Inflammatory macrophage treated with lipopolysaccharide for 1 hour (primary cell): ENCODE measurements at places on chromosomes 11 and 22.

- DNase-seq, result no peak
Measured at GRCh38 chr22:50475652-50476002, 792 bp upstream of the SBF1 start.

GRCh38 chr22:46262449-46263215, 511 bp downstream of the PKDREJ start:
- DNase-seq, result peak; percentile 60

DNA sequence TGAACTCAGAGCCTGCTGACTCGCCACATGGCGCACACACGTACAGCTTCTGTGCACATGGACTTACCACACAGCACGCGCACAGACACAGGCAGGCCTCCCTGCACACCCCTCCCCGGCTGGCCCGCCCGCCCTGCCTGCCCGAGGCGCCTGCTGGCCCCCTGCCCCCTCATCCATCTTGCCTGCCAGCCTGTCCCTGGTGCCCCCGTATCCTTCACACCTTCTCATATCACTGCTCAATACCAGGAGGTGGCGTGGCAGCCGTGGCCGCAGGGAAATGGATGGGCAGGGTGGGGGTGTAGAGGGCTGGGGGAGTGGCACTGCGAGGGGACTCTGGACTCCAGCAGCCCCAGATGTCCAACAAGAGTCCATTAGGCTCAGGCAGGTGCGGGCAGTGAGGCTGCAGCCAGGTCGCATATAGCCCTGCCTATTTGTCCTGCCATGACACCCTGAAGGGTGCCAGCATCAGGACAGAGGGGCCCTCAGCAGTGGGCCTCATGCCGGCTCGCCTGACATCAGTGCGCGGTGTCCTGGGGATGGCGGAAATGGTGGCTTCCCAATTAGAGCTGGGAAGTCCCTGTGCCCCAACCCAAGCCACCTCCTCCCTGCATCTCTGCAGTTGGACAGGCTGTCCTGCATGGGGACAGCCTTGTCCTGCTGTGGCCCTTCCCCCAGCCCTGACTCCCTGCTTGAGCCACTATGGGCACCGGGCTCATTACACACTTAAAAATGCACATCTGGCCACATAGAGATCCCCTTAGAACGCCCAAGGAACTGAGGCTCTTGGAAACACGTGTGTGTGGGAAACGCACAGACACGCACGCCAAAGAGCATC, 2.0 kb upstream of the TBX10 start:
- no peak for DNase-seq

DNA sequence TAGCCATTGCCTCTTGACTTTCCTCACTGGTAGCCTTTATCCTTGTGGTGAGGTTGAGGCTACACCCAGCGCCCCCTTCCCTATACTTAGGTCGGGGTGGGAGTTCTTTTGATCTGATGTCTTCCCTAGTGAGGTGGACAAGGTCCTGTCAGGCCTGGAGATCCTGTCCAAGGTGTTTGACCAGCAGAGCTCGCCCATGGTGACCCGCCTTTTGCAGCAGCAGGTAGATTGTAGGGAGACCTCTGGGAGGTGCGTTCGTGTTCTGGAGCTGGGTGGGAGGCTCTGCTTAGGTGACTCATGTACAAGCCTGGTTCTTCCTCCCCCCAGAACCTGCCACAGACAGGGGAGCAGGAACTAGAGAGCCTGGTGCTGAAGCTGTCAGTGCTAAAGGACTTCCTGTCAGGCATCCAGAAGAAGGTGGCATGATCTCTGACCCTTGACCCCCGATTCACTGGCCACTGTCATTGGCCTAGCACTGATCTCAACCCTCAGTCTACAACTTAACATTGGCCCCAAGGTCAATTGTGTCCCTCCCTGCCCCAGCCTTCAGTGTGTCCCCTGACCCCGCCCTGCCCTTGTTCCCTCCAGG, 4.9 kb downstream of the INPPL1 start:
- no peak for DNase-seq

DNA sequence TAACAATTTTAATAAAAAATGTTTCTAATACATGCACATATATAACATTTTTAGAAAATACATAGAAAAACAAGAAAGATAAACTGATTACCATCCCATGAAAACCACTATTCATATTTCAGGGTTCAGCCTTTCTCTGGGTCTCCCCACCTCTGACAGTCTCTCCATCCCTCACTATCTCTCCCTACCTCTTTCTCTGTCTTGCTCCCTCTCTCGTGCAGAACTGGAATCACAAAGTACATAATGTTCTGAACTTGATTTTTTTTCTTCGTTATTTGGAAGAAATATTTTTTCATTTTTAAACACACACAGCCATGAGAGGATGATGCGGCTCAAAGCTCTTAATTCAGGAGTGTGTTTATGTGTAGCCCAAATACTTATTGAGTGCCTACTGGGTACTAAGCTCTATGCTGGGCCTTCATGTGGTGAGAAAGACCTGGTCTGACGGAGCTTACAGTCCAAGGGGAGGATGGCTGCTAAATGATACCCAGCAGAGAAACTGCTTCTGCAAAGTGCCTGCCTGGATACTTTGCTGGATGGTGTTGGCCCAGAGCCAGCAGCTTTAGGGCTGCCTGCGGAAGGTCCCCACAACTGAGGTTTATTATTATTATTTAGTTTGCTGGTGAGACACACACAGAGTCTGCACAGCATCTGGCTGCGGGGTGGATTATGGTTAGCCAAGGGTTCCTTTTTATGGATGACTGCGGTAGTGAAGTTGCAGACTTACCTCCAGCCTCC, 42.6 kb downstream of the SC5D start:
- no peak for DNase-seq

DNA sequence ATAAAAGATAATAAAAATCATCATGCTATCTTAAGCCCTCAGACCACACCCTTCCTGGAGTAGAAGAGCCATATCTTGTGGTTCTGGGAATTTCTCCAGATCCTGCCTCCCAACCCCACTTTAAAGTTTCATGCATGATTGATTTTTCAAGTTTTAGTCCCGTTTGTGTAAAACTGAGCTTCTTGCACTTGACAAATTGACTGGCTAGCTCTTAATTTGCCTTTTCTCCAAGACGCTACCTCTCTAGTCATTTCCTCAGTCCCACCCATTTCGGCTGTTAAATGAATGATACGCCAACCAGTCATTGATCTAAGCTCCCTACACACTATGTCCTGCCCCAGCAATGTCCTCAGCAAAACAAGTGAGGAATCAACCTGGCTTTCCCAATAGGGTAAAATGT, 71.8 kb upstream of the TEAD1 start:
- DNase-seq, result no peak

DNA sequence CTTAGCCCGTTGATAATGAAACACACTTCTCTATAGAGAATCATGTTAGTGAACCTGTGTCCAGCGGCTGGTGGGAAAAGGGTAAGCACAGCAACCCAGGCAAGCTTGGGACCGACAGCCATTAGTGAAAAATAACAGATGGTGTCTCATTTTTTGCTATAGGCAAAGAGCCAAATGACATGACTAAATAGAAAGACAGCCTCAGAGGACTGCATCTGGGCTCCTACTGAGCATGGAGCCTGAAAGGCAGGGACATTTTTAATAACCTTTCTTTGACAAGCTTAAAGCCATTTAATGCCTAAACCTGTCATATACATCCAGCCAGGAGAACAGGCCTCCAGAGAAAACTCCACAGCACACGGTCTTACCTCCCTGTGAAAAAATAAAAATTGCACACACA, 67.0 kb downstream of the FANCF start:
- DNase-seq, result no peak

DNA sequence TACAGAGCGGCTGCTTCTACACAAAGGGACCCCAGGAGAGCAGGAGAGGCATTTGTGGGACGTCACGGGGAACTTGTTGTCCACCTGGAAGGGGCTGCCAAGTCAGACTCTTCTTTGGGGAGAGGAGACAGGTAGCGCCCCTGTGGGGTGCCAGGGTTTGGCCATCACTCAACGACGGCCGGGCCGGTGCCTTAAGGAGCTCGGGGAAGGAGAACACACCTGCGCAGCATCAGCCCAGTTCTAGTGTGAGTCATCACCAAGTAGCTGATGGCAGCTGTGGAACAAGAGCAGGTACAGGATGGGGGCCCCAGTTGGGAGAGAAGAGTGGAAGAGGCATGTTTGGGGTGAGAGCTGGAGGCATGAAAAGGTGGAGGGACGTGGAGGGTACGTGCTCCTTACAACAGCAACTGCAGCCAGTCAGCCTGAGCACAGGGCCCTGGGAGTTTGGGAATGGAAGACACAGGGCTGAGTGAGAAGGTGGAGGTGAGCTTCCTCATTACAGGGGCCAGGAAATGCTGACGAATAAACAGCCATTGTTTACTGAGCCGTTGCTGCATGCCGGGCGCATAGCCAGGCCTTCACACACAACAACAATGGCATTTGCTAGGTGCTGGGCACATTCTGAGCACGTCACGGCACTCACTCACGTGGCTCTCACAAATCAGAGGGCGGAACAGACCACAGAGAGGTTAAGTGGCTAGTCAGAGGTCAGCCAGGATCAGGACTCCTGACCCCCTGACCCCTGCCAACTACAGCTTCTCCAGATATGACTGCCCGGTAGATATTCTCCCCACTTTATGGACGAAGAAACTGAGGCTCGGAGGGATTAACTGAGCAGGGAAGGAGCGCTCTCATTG, 29.1 kb upstream of the TP53I11 start:
- no peak for DNase-seq

- peak; percentile 50 for DNase-seq
Measured at GRCh38 chr11:96337541-96338431, 5.2 kb downstream of the MAML2 start.

DNA sequence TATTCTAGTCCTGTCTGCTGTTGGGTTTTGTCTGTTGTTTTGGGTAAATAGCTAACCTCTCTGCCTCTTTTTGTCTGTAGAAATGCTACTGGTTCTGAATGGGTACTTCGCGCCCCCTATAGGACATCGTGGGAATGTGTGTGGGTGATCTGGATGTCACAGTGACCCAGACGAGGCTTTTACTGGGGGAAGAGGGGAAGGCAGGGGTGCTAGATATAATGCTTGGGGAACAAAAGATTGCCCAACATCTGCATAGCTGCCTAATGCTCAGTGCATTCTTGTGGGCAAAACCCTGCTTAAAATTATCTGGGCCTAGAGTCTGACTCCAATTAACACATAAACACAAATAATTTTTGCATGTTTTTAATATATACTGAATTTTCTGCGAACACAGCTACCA, 57.7 kb downstream of the BMAL1 start:
- DNase-seq, result peak; percentile 67

- DNase-seq, result no peak
Measured at GRCh38 chr22:46695346-46696228, 42.5 kb downstream of the CERK start.

DNA sequence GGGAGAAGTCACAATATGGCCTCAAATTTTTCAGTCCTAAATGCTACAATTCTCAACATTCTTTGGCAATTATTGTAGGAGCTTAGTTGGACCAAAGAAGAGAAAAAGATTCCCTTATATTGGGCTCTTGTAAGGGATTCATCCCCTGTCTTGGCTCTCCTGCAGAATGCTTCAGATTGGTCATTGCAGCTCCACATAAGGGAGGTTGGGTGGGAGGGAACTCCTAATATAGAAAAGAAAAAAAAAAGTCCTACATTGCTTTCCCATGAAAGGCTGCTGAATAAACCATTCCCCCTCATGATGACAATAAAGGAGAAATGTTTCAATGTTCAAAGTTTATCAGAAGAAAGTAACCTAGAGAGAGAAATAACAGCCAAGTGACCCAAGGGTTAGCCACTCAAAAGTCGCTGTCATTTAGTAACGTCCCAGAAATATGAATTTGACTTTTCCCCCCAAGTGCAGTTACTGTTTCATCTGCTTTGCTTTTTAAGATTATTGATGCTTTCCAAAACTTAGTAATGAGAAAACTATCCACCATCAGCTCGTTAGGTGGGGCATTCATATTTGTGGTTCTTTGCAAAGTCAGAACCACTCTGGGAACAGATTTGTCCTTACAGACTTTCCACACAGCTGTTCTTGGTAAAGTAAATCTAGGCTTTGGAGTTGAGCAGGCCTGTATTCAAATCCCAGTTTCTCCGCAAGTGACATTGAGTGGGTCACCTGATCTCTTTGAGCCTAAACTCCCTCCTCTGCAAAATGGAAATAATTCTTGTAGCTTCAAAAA, 5.0 kb upstream of the SLC1A2 start:
- no peak for DNase-seq

DNA sequence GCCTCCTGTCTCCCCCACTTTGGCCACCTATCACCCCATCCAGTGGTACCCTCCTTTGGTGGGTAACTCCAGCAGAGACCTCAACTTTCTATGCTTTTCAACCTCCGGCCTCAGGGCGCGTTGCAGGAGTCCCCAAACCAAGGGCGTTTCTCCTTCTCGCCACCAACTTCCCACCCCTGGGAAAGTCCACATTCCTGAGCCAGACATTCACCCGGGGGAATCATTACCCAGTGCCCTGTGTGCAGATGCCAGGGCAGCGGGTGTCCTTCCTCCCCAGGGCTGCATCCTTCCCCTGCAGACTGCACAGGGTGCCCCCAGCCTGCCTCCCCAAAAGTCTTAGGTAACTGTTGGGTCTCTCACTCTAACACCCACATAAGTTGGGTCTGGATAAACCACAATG, 26.4 kb downstream of the MYEOV start:
- no peak for DNase-seq

DNA sequence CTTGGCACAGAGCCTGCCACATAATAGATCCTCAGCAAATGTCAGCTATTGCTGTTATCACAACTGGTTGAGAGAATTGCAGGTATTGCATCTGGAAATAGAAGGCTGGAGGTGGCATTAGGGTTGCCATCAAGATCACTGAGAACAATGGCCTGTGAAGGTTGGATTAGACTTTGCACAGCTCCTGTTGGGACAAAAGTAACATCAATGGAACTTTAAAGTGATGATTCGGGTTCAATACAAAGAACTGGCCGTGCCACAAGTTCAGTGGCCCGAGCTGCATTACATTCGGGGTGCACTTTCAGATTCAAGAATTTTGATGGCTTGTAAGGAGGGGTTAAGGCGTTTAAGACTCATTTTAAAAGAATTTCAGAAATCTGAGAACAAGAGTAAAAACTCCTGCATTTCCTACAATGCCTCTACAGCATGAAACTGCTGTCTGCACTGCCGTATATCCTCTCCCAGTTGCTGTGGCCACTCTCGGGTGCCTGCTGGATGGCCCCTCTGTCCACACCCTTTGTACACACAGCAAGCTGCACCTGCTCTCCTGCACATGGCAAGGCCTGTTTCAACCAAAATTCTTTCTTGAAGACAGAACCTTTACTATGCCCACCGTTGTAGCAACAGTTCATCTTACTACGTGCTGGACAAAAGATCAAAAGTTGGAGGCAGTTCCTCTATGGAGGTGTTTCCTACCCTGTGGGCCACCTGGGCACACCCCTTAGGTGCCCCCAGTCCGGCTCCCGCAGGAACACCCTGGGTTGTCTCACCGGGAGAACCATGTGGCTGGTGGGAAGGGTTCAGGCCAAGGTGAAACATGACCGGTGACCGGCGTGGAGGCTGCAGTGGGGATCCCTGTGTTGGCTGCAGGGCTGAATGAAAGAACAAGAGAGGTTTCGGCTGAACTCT, 17.5 kb upstream of the SHANK2 start:
- DNase-seq, result no peak

DNA sequence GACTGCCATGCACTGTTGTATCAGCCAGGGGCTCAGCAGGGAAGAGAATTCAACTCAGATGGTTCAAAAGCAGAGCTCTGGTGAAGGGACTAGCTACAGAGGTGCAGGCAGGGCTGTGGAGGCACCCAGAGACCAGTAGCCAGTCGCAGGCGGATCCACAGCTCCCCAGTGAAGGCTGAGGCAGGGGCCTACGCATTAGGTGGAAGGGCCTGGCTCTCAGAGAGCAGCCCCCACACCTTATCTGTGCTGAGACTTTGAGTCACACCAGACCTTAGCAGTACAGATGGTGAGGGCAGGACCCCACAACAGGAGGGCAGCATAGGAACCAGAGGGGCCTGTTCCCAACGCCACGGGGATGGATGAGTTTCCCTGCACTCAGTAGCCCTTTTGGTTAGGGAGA, 189.6 kb downstream of the DSCAML1 start:
- no peak for DNase-seq

GRCh38 chr11:27246925-27247324, 116.1 kb downstream of the CCDC34 start:
- DNase-seq, result no peak
